ENCODE measurements at places on chromosomes 2 and 18. TPM values are rescaled to one million over a fixed set of nuclear protein-coding genes. Genes with fewer than 3 reads are reported as not detected.

- DNase-seq, result no peak
These were observed 129.9 kb downstream of the CDC42EP3 start for GRCh38 chr2:37541516-37541915.

GRCh38 chr2:67295406-67295805, 101.7 kb upstream of the ETAA1 start:
- no peak for DNase-seq

MBD5 gene
- 54.1 TPM for total RNA-seq

DNA sequence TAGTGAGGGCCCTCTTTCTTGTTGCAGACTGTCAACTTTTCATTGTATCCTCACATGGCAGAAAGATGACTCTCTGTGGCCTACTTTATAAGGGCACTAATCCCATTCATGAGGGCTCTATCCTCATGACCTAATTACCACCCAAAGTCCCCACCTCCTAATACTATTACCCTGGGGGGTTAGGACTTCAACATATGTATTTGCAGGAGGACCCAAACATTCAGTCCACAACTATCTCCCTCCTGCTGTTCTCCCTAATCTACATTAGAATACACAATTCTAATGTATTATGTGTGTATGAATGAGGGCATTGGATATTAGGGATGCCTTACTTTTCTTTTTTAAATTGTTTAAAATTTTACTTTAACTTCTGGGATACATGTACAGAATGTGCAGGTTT, 246.0 kb upstream of the TANK start:
- no peak for DNase-seq

RFTN2 gene
- total RNA-seq, result 0.47 TPM

DNA sequence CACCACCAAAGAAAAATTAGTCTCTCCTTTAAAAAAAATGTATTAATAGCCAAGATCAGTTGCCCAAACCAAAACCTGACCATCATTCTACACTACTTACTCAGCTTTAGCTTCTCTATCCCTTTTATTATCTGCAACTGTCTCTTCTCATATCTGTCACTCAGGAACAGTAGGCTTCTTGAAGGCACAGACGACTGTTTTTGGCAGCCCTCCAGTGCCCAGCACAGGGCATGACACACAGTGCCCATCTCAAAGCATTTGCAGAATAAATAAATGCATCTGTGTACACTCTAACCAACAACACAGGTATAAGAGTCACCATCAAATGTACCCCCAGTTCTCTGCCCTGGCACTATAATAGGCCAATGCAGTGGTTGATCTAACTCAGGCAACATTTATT, 117.2 kb downstream of the UXS1 start:
- no peak for DNase-seq

DNA sequence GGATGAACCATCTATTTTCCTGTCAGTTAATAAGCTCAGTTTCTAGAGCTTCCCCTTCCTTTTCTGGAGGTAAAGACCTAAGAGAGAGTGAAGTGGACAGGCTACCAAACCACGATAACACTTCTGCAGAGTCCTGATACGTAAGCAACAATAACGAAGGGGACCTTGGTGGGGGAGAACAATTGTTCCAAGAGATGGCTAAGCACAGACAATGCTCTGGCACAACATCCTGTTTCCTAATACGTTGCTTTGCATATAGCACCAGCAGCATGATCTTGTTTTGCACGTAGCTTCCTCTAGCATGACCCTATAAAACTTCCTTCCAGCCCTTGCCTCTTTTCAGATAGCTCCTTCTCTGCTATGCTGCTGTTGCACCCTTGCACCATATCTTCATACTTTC, 247.3 kb downstream of the RAD51AP2 start:
- DNase-seq, result no peak

PMAIP1 gene
- total RNA-seq, result 20.3 TPM

- DNase-seq, result no peak
These were observed 2.2 kb downstream of the HMSD start for GRCh38 chr18:63951302-63951705.

GPN1 gene
- total RNA-seq, result 26.4 TPM

- DNase-seq, result no peak
These were observed 51.4 kb upstream of the RBM44 start for GRCh38 chr2:237747189-237747588.

MDH1B gene
- total RNA-seq, result 0.60 TPM

STK39 gene
- total RNA-seq, result 16.4 TPM

GRCh38 chr2:120272763-120273481, 20.3 kb downstream of the RALB start:
- DNase-seq, result no peak

- DNase-seq, result no peak
These were observed 5.4 kb upstream of the MRPS9 start for GRCh38 chr2:105032476-105032875.

CABYR gene
- 3.3 TPM for total RNA-seq

GRCh38 chr2:67258122-67258521, 139.0 kb upstream of the ETAA1 start:
- DNase-seq, result no peak

ANKRD30BL gene
- not detected for total RNA-seq

GRCh38 chr2:233473386-233473791, 93.2 kb downstream of the USP40 start:
- DNase-seq, result no peak

DNA sequence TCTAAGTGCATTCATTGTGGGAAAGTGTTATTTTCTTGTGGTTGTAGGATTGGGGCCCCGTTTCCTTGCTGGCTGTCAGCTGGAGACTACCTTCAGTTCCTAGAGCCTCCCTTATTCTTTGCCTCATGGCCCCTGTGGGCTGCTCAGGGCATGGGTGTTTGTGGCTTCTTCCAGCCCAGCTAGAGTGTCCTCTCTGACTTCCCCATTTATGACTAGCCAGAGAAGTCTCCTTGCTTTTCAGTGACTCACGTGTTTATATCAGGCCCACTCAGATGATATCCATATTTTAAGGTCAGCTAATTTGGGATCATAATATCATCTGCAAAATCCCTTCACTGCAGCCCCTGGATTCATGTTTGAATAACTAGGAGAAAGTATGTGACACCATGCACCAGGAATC, 62.8 kb downstream of the DTNA start:
- DNase-seq, result no peak

NEDD4L gene
- 5.6 TPM for total RNA-seq
